ENCODE measurements at places on chromosomes 5 and 9.

GRCh38 chr5:141852448-141852847 lies 25.8 kb downstream of the PCDH1 start:
- no peak for DNase-seq

DNA sequence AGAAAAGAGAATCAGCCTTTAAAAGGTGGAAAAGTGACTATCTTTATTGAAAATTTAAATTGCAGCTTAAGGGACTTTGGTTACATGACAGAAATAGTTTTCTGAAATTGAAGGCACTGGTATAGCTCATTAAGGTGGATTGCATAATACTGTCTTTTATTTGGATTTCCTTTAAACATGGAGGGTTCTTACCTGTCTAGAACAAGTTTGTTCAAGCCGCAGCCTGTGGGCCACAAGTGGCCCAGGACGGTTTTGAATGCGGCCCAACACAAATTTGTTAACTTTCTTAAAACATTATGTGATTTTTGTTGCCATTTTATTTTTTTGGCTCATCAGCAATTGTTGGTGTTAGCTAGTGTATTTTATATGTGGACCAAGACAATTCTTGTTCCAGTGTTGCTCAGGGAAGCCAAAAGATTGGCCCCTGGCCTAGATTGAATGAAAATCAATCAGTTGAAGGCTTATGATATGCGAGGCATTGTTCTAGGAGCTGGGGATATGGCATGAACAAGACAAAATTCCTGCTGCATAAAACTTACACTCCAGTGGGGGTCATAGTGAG lies 18.0 kb downstream of the NNT start:
- DNase-seq, result no peak

DNA sequence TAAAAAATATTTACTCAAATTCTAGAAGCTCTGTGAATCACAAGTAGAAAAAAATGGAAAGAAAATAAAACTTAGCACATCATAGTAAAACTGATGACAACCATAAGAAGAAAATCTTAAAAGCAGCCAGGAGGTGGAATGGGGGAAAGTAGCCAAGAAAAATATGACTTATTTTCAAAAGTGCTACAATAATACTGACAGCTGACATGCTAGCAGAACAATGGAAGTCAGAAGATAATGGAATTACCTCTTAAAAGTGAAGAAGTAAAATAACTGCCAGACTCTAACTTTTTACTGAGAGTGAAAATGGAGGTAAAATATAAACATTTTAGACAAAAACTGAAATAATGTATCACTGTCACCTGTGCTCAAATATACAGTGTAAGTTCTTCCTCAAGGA lies 532.2 kb upstream of the SGCD start:
- DNase-seq, result no peak

DNA sequence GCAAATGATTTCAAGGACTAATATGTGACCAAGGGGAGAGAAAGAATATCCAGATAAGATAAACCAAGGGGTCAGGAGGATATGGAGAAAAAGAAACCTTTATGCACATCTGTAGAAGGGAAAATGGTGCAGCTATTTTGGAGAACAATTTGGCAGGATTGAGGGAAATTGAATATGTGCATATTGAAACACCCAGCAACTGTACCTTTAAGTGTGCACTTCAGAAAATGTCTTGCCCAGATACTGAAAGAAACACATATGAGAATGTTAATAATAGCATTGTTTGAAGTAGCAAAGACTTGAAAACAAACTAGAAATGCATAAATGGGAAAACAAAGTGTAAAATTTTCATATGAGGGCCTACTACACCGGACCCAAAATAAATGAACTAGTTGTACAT lies 599.6 kb downstream of the PSAT1 start:
- no peak for DNase-seq

GRCh38 chr9:33445389-33446239 lies 1.8 kb downstream of the AQP3 start:
- DNase-seq, result no peak

DNA sequence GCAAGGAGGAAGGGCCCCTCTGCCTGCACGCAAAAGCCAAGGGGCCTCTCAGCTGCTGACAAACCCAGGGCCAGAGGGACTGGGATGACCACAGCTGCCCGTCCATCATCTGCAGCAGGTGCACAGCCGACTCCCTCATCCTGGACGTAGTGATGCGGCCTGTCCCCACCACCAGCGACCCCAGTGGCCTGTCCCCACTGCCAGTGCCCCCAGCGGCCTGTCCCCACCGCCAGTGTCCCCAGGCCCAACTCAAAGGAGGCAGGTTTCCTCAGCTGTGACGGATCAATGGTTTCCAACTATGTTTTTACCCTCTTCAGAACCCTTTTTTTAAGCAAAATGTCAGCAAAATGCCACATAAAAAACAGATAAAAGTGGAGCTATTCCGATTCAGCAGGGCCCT lies 62.5 kb downstream of the VAV2 start:
- no peak for DNase-seq

- no peak for DNase-seq
Observed at GRCh38 chr5:152584103-152584502, 179.0 kb upstream of the NMUR2 start.

DNA sequence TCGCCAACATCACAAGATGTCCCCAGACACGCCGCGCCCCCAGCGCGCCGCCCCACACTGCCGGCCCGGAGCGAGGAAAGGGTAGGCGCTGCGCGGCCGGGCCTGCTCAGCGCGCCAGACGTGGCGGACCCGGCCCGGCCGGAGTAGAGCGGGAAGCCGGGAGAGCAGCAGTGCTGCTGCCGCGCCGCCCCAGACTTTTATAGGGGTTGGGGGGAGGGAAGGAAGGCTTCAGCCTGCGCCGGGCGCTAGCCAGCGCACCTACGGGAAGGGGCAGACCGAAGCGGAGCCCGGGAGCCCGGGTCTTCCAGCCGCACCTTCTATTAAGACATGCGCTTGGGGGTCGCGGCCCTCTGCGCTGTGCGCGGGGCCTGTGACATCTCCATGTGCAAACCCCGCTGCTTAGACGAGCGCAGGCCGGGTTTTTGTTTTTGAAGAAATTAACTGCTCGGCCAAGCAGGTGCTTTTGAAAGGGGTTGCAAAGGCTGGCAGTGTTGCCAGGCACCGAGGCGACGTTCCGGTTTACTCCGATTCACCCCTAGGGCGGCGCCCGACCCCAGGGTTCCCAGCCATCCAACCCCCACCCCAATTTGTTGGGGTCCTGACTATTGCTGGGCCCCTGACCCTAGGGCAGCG lies 353 bp upstream of the PAX5 start:
- no peak for DNase-seq

- peak; percentile 30 for DNase-seq
Observed at GRCh38 chr5:38722918-38723317, 122.9 kb upstream of the OSMR start.

DNA sequence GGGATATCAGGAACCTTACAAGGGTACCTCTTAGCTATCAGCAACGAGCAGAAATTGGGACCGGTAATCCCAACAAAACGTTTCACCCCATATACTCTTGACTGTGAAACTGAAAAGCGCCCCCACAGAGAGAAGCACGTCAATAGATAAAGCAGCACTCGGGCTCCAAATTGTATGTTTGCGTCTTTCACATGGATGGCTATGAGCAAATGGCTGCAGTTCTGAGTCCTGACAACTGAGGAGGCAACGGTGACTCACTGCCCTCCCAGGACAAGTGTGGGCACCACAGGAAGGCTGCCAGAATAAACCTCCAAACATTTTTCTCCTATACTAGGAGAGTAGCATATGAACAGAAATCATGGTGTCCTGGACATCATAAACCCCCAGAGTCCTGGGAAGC lies 36.6 kb downstream of the SEMA4D start:
- DNase-seq, result peak; percentile 28

DNA sequence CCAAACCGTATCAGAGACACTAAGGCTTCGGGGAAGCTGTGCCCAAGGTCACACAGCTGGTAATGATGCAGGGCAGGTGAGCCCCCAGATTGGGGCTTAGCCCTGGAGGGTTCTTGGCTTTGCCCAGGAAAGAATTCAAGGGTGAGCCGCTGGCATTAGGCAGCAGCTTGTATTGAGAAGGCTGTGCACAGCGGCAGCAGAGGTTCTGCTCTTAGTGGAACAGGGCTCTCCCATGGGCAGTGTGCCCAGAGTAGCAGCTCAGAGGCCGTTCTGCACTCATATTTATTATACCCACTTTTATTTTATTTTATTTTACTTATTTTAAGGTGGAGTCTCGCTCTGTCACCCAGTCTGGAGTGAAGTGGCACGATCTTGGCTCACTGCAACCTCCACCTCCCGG lies 85.8 kb upstream of the IER5L start:
- no peak for DNase-seq

- peak; percentile 45 for DNase-seq
Observed at GRCh38 chr9:35749515-35750255, 598 bp downstream of the RGP1 start.

GRCh38 chr9:18996211-18996610 lies 36.8 kb downstream of the SAXO1 start:
- DNase-seq, result no peak

DNA sequence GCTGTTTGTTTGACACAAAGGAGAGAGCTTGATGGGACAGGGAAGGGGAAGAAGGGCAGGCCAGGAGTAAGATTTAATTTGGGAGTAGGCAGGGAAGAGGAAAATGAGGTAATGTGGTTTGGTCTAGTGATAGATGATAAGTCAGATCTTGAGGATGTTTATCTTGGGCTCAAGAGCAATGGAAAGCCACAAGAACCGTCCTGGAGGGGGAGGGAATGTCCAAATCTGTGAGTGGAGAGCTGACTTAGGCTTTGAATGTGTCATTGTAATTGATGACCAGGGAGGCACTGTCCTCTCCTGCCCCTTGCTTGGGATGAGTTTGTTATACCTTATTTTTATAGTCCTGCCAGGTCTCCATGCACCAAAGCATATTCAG lies 37.5 kb downstream of the MAMDC2 start:
- no peak for DNase-seq

- DNase-seq, result no peak
Observed at GRCh38 chr5:127673117-127673800, 24.4 kb downstream of the CTXN3 start.

- no peak for DNase-seq
Observed at GRCh38 chr5:18216016-18216415, 581.8 kb downstream of the TAF11L14 start.

DNA sequence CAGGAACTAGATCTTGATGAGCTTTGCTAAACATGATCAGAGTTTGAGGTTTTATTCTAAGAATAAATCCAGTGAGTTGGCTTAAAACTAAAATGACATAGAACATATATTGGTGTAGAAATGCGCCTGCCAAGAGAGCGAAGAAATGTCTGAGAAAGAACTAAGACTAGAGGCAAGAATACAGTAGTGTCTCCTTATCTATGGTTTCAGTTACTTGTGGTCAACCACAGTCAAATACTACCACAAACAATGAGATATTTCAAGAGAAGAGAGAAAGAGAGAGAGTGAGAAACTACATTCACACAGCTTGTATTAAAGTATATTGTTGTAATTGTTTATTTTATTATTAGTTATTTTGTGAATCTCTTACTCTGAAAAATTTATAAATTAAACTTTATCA lies 254.4 kb upstream of the CDH10 start:
- no peak for DNase-seq

GRCh38 chr5:136208916-136209315 lies 16.0 kb upstream of the SMIM32 start:
- no peak for DNase-seq

DNA sequence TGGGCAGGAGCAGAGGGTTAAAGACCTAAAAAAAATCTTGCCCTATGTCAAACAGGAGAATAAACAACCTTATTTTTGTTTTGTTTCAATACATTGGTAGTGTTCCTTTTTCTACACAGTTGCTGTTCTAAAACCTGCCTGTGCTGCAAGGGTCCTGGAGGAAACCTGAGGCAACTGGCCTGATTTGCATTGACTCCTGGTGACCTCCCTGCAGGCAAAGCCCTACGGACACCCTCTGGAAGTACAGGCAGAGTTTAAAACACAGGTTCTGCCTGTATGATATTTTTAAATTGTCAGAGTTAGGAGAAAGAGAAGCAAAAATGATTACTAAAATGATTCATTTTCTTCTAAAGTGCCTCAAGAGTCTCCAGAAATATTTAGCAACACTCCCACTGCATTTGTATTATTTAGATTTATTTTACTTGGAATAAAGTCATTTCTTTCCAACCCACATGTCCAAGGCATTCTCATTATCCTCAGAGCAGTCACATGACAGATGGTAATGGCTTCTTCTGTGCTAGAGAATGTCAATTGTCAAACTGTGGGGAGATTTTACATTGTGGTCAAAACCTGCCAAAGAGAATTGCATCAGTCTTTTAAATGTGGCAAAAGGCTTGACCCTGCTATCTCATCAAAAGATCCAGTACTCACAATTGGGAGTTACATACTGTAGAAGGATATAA lies 559.6 kb downstream of the CETN3 start:
- peak; percentile 22 for DNase-seq

- DNase-seq, result no peak
Observed at GRCh38 chr5:115469904-115470516, 74.6 kb downstream of the FEM1C start.

DNA sequence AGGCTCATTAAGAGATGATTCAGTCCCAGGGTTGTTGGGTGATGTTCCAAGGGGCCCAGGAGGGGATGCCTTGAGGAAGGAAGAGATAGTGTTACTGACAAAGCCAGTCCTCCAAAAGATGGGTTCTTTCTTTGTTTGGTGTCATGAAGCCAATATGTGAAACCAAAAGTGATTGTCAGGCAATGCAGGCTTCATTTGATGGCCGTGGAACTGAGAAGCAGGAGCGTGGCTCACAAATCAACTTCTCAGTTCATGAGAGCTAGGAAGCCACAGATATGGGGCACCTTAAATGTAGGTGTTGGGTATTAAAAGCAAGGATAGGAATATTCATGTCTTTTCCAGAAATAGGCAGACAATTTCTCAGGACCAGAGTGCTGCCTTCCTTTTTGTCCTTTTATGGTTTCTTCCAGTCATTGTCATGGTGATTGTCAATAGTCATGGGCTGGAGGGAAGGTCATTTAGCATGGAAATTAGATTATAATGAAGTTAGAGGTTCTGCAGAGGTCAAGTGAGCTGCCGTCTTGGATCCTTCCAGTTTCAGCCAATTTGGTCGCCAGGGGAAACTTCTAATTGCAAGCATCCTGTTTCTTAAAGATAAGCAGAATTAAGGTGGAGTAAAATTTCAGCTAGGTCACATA lies 393.0 kb downstream of the NTRK2 start:
- no peak for DNase-seq

DNA sequence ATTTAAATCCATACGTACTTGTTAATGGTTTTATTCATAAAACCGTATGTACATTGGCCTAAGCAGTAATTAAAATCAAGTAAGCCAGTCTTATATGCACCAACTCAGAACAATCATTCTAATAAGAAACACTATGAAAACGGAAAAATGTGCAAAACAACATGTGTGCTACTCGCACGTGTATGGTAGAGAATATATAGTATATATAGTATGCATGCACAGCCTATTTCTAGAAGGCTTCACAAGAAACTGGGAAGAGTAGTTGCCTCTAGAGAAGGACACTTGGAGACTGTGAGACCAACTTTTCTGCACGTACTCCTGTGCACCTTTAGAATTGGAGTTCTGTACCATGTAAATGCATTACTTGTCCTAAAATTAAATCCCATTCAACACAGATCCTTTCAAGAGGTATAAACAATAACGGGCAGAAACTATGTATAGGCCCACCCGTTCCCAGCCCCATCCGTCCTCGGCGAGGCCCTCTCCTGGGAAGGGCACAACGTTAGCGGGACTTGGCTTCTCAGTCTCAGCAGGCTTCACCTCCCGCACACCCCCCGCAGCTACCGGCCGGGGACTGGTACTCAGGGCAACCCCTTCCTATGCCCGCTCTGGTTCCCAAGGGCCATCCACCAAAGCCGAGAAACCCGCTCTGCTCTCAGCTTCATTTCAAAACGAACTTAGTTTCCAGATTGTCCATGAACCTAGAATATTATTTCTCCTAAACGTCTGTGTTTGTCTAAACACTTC lies 2.0 kb downstream of the CDC14B start:
- peak; percentile 34 for DNase-seq

- no peak for DNase-seq
Observed at GRCh38 chr9:99436616-99437015, 214.5 kb downstream of the SEC61B start.

Data from cardiac muscle cell (in vitro differentiated cells and primary cell).